Cortex of kidney (tissue), 1 donor: ENCODE measurements at places on chromosomes 7 and 10.

GRCh38 chr10:10780746-10781145, 236.9 kb upstream of the CELF2 start:
- DNase-seq, result no peak

DNA sequence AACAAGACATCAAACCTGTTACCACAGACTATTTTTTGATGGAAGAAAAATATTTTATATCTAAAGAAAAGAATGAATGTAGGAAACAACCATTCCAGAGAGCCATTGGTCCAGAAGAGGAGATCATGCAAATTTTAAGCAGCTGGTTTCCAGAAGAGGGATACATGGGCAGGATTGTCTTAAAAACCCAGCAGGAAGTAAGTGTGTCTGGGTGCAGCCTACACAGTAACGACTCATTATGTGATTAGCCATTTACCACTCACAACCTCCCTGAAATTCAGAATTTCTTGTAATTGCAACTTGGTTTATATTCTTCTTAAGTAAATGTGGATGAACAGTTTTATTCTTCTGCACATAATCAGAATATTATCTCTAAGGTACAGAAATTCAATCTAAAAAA, 46.2 kb downstream of the NOC3L start:
- DNase-seq, result no peak

DNA sequence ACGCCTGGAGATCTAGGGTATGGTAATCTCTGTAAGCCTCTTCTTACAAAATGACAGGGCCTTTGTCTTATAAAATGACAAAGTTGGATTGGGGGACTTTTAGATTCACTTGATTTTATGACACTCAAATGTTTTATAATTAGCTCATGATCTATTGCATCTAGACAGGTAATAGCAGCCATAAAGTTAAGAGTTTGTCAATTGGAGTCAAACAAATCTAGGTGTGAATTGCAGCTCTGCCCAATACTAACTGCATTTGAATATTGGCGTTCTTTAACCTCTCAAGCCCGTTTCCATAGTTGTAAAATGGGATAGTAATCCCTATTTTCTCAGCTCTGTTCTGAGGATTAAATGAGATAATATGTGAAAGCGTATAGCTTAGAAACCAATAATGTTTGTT, 14.1 kb upstream of the MRC1 start:
- no peak for DNase-seq

- DNase-seq, result no peak
These were observed 49.8 kb upstream of the RAPGEF5 start for GRCh38 chr7:22406715-22407114.

DNA sequence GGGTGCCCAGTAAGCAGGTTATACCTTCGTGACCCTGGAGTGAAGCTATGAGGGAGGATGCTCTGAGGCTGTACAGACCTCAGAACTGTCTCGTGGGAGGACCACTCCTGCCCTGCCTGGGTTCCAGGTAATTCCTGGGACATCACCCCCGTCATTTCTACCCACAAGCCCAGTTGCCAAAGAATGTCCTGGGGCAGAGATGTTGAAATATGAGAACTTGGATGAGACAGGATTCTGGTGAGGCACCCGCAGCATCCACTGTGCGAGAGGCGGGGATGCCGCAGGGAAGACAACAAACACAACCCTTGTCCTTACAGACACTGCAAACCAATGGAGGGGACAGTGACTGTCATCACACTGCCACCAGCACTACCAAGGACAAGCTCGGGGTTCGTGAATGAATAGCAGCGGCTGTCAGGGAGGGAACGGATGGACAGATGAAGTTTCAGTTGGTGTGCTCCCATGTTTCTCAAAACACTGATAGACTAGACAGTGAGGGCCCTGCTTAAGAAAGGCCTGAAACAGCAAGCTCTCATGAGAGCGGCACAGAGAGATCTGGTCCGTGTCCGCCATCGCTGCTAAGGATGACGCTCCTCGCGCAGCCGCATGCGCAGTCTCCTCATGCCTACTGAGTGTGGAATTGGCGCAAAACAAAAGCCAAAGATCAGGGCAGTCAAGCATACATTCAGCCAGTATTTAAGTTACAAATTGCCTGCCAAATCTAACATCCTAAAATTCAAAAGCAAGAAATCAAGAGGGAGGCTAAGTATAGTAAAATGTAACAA, 82.0 kb upstream of the RHEB start:
- no peak for DNase-seq

DNA sequence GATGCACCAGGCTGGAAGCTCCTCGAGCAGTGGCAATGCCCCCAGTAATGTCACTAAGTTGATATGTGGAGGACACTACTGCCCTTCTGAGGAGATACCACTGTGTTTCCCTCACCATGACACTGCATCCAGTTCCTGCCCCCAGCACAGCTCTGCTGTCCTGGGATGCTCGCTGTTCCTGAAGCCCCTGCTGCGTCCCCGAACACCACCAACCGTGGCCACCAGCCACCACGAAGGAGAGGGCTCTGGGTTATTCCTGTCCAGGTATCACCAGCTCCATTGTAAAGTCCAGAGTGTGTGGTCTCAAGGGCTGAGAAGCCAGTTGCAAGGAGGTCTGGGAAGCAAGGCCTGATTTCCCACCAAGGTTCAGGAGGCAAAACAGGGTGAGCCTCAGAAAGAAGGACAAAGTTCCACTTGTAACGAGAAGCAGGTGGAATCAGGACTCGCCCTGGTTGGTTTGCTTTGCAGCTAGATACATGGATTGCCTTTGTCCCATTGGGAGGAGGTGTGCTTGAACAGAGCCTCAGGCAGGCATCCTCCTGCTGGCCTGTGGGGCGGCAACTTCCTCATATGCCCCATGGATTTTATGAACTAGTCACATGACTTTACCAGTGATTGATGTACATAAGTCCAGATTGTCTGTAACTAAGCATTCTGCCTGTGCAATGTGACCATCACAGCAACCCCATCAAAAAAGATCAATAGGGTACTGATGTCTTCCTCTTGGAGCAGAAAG, 427.0 kb upstream of the VSTM2A start:
- DNase-seq, result no peak

DNA sequence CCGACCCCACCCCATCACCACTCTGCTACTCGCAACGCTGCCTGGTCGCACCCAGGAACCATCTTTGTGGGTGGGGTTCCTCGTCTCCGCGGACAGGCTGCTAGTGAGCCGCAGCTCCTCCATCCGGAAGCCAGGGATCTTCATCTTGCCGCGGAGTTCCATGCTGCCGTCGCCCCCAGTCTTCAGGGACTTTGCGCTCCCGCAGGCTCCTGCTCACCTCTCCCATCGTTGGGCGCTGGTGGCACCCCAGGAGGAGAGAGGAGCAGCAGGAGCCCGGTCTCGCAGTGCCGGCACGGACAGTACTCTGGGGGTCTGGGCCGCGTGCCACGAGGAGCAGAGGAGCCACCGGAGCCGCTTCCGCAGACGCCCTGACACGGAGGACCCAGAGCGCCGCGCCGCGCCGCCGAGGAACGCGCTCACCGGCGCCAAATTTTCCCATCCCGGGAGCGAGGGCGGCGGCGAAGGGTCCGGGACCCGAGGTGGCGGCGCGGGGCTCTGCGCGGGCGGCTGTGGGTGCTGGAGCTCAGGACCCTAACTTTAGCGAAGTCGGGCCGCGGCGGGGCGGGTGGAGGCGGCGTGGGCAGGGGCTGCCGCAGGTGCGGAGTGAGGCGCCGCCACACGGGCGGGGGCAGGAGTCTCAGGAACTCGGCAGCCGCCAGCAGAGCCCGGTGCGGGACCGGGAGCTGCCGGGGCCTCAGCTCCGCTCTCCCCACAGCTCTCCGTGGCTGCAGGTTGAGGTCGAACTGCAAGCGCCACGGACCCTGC, 750.1 kb upstream of the SORCS1 start:
- DNase-seq, result no peak

DNA sequence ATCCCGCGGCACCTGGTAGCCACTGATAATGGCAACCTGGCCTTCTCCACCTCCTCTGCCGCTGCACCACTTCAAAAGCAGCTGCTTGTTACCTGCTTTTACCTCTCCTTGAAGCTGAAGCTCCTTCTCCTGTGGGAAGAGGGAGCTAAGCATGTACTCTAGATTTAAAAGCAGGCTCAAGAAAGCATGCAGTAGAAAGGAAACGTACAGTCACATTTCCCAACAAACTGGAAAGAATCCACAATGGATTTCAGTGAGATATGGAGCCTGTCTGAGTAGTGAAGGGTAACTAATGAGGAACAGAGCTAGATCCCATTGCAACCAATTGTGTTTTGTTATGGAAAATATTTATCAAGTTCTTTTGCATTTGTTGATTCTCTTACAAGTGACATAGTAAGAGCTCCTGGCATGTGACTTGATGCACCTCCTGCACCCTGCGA, 457.4 kb upstream of the GALNT17 start:
- DNase-seq, result no peak
